Upper lobe of left lung (tissue), 6 donors: ENCODE measurements at places on chromosomes 2 and 18. TPM values are rescaled to one million over a fixed set of nuclear protein-coding genes. Genes with fewer than 3 reads are reported as not detected.
A peak's percentile ranks its signal among the peaks of the same experiment; 100 is the strongest.

The BMP10 gene
- not detected for total RNA-seq

The FEV gene
- total RNA-seq = not detected

The HOXD8 gene
- 0.61 TPM for total RNA-seq

DNA sequence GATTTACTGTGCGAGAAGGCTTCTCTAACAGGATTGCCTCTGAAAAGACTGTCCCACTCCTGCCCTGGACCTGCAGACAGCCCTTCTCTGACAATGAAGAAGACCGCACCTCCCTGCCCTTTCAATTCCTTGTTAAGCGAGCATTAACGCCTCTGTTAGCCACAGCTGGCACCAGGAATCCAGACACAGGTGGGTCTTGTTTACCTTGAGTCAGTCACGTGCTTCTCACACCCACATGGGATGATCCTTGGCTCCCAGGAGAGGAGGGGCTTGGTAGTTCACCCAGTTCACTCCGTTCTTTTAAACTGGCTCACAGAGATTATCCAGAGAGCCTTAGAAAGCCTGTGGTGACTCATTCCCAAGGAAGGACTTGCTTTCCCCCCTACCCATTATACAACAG is 410.5 kb upstream of the MEIS1 start:
- DNase-seq = no peak

DNA sequence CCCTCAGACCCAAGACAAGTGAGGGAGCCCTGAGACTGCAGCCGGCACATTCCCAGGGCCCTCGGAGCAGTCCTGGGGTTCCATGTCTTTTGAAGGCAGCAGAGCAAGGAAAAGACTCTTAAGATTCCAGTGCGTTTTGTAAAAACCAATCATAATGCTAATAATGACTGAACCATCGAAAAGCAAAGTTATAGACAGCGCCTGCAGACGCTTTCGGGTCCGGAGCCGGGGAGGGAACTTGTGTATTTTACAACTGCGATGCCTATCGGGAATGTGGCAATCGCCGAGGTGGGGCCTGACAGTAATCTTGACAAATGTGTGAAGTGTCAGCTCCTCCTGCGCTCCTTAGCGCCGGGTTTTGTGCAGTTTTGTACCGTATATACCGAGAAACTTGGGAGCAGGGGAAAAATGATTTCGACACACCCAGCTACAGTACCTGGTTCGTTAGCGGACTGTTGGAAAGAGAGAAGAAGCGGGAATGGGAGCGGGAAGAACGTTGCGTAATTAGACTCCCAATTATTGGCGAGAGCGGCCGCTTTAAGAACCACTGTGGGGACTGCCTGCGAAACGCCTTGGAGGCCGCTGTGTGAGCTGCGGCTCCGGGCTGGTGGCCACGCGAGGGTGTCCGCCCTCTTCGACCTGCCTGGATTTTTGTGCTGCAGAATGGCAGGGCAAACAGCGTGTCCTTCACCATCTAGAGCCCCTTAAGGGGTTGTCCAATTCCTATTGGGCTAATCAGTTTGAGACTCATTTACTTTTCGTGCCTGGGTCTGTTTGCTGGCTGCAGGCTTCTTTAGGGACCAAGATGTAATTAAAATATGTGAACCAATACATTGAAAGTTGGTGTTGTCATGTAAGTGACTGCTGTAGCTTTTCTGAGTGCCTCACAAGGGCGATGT is 2.4 kb downstream of the EPAS1 start:
- DNase-seq = peak; percentile 86

- DNase-seq = no peak
Observed at GRCh38 chr2:205769879-205770278, 87.6 kb downstream of the NRP2 start.

DNA sequence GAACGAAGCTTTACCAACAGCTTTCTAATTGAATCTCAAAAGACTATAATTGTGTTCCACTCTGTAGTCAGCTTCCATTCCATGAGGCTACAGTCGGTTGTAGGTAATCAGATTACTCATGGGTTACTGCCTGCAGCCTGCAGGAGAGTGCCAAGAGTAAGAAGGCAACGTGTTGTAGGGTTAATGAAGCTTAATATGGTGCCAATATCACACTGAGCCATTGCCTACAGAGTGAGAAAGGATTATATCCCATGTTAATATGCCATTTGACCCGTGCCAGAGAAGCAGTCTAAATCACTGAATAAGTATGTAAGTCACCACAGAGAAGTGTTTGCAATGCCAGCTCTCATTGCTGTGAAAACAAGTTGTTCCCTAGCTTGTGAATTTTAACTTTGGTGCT is 734.5 kb upstream of the ACVR2A start:
- DNase-seq = no peak

- no peak for DNase-seq
Observed at GRCh38 chr2:157900684-157901083, 24.6 kb upstream of the ACVR1 start.
